Thymus (tissue), 14 donors: ENCODE measurements at places on chromosomes 12 and 14. TPM values are rescaled to one million over a fixed set of nuclear protein-coding genes. Genes with fewer than 3 reads are reported as not detected.

The ACSM4 gene
- not detected for total RNA-seq

DNA sequence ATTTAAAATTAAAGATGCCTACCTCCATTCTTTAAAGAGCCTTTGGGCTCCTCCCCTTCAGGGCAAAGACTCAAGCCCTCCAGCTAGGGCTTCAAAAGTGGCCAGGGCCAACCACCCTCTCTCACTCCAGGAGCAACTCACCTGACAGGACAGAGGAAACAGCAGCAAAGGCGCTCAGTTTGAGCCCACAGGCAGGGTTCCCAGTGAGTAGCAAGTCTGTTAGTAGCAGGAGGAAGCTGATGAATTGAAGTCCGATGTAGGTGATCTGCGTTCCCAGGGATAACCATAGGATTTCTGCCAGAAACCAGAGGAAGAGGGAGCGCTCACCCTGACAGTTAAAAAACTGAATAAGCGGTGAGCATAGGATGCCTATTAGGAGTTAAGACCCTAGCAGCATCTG, 15.7 kb downstream of the GSG1 start:
- no peak overlapping the region for H3K27ac ChIP-seq
- no peak for DNase-seq
- H3K4me3 ChIP-seq = no peak overlapping the region
- no peaks in the 10 kb centered on the region for H3K36me3 ChIP-seq

DNA sequence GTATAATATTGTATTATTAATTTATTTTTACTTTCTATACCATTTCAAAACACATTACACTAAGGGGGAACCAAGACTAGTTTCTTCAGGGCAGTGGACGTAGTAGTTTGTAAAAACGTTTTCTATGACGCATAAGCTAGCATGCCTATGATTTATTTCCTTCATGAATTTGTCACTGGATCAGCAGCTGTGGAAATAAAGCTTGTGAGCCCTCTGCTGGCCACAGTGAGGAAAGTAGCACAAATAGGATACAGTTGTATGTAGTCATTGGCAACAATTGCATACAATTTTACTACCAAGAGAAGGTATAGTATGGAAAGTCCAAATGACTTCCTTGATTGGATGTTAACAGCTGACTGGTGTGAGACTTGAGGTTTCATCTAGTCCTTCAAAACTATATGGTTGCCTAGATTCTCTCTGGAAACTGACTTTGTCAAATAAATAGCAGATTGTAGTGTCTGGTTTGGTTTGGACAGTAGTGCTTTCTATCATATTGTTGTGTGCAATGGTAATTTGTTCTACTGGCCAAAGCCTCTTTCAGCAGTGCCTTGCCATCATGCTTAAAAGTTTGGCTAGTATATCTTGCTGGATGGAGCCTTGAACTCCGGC, 24.3 kb upstream of the PLEKHD1 start:
- no peak overlapping the region for H3K27ac ChIP-seq
- no peaks in the 10 kb centered on the region for H3K4me1 ChIP-seq
- no peaks in the 10 kb centered on the region for H3K27me3 ChIP-seq
- H3K36me3 ChIP-seq = peaks cover 27% of the 10 kb centered on the region

GRCh38 chr12:126742241-126742641, 1524.7 kb upstream of the TMEM132C start:
- H3K27me3 ChIP-seq = no peaks in the 10 kb centered on the region
- no peak overlapping the region for H3K27ac ChIP-seq
- no peak for DNase-seq
- H3K4me3 ChIP-seq = no peak overlapping the region
- H3K4me1 ChIP-seq = no peaks in the 10 kb centered on the region
- no peaks in the 10 kb centered on the region for H3K36me3 ChIP-seq

The INHBC gene
- total RNA-seq = not detected

GRCh38 chr12:48002773-48003218, 1.5 kb downstream of the COL2A1 start:
- peaks cover 98% of the 10 kb centered on the region for H3K27me3 ChIP-seq
- no peak overlapping the region for H3K4me3 ChIP-seq
- no peaks in the 10 kb centered on the region for H3K36me3 ChIP-seq
- DNase-seq = no peak

DNA sequence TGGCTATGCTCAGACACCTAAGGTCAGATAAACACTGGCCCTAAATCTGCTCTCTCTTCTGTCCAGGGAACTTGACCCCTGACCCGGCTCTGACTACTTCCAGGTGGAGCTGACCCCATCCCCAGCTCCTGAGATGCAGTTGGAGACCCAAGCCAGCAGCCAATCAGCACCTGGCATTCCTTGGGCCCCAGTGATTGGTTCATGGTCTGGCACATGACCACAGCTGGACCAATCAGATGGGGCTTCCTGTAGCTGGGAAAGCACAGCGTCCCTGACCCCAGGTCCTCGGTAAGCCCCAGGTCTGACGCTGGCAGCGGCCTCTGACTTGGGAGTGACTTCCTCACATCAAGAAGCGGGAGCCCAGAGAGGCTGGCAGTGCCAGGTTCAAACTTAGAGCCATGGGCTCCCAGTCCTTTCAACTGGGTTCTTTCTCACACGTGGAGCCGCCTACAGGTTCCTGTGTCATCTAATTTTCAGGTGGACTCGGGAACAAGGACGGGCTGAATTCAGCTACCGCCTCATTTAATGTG, 915.4 kb upstream of the TMEM132C start:
- no peak overlapping the region for H3K27ac ChIP-seq
- H3K36me3 ChIP-seq = no peaks in the 10 kb centered on the region
- H3K27me3 ChIP-seq = no peaks in the 10 kb centered on the region
- DNase-seq = no peak
- H3K4me1 ChIP-seq = no peaks in the 10 kb centered on the region

DNA sequence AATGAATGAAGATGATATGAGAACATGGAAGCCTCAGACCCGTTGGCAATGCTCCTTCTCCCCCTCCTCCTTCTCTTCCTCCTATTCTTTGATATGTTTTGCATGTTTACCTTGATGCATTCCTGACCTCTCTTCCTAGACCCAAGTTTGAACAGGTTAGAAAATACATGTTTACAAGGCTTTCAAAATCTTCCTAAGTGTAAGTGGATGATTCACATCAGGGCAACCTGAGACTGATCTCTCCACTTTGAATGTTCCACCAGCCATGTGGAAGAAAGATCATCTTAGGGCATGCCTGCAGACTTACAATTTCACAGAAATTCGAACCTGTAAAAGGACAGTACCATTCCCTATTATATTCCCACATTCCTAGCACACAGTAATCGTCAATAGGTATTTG, 18.0 kb upstream of the LDHB start:
- no peaks in the 10 kb centered on the region for H3K27me3 ChIP-seq
- peaks cover 4% of the 10 kb centered on the region for H3K4me1 ChIP-seq
- DNase-seq = no peak
- no peaks in the 10 kb centered on the region for H3K36me3 ChIP-seq
- H3K27ac ChIP-seq = no peak overlapping the region

The CGRRF1 gene
- total RNA-seq = 7.6 TPM

- H3K27me3 ChIP-seq = no peaks in the 10 kb centered on the region
- peaks cover 21% of the 10 kb centered on the region for H3K4me1 ChIP-seq
- H3K36me3 ChIP-seq = no peaks in the 10 kb centered on the region
These were observed 30.2 kb upstream of the EVL start for GRCh38 chr14:100034961-100035500.
